Bone marrow (tissue), 2 donors: ENCODE measurements at places on chromosomes 5 and 9.

DNA sequence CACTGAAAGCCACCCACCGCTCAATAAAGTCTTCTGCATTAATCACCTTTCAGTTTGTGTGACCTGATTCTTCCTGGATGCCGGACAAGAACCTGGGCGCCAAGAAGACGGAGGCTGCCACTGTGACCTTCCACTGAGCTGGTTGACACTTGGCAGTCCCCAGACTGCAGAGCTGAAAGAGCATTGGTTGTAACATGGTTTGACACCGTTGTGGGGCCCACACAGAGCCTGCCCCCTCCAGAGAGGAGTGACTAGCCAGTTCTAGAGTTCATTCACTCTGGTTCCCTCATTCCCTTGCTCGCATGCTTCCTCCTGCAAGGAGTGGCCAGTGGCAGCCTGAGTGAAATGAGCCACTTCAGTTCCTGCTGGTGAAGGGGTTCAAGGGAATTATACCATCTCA, 86.2 kb upstream of the ANXA1 start:
- DNase-seq: no peak

- no peak for DNase-seq
Measured at GRCh38 chr5:16508730-16509531, 43.3 kb upstream of the ZNF622 start.

DNA sequence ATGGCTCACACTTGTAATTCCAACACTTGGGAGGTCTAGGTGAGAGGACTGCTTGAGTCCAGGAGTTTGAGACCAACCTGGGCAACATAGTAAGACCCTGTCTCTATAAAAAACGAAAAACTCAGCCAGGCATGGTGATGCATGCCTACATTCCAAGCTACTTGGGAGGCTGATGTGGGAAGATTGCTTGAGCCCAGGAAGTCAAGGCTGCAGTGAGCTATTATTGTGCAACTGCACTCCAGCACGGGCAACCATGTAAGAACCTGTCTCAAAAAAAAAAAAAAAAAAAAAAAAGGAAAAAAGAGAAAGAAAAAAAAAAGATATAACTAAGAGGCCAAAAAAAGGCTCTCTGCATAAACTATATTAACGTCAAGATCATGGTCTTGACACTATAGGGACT, 27.3 kb downstream of the GIN1 start:
- no peak for DNase-seq

DNA sequence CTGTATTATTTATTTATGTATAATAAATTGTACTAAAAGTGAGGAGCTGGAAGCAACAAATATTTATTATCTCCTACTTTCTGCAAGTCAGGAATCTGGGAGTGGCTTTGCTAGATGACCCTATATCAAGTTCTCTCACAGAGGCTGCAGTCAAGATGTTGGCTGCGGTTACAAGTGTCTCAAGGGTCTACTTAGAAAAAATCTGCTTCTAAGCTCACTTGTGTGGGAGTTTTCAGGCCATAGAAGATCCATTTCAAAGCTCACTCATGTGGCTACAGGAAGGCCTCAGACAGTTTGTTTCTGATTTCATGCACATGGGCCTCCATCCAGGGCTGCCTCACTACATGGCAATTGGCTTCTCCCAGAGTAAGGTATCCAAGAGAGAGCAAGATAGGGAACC, 551.1 kb downstream of the CAAP1 start:
- no peak for DNase-seq

- DNase-seq: no peak
Measured at GRCh38 chr5:72438141-72438540, 69.1 kb downstream of the ZNF366 start.

GRCh38 chr5:17989036-17989435, 354.8 kb downstream of the TAF11L14 start:
- DNase-seq: no peak

- DNase-seq: no peak
Measured at GRCh38 chr9:107502464-107502863, 12.9 kb upstream of the KLF4 start.

GRCh38 chr5:102670224-102670836, 84.8 kb upstream of the PAM start:
- no peak for DNase-seq

GRCh38 chr5:7917130-7918123, 48.5 kb downstream of the MTRR start:
- DNase-seq: no peak

DNA sequence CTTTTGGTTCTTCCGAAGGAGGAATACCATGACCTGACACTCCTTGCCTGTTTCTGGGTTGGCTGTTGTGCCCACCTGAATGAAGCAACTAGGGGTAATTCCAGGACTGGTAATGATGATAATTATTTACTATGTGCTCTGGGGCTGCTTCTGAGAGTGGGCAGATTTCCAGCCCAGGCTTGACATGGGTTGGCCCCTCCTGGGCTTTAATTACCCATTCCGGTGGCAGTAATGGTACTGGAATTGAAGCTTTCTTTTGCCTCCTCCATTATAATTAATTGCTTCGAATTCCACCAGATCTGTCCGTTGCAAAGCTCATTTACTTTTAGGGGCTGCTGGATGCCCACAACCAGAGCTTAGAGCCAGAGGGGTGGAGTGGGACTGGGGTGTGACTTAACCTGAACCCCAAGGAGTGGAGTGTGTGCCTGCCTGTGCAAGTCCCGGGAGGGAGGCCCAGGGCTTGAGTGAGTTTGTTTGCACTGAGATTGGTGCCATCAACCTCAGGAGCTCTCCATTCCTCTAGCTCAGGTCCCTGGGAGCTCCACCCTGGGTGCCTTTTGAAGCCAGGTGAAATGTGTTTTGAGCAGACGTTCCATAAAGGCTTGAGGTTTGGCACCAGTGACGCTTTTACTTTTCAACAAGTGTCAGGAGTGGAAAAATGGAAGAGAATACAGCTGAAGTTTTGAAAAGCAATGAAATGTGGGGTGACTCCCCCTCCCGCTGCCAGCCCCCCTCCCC, 214.6 kb downstream of the PDZD2 start:
- DNase-seq: no peak

GRCh38 chr5:51652980-51653379, 269.7 kb downstream of the ISL1 start:
- DNase-seq: no peak

DNA sequence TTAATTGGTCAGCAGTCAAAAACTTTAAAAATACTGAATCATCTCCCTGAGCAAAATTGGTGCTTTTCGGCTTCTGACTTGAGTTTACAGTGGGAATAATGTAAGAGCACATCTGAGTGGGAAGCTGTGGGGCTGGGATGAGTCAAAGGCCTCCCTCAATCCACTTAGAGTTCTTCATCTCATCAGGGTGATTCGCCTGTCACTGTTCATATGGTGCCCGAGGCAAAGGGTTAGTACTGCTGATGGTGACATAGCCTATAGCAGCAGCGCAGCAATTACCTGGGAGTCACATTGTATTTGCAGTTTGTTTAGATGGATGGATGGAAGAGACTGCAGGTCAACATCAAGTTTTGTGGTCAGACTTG, 113.8 kb upstream of the ZNF608 start:
- DNase-seq: no peak

DNA sequence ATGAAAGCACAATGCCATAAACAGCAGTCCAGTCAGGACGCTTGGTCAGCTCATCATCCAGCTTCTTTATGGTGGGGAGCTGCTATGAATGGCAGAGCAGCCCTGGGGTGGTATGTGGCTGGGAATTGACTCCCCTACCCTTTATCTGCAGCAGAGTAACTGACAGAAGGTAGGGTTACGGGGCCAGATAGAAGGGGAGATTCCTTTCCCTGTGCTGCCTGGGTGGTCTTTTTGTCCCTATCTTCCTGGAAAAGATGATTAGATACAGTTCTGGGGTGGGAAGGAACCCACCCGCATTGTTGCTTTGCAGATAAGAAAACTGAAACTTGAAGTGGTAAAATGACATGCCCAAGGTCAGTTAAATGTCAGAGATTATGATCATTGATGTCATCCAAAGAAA, 405.5 kb downstream of the ARHGEF28 start:
- no peak for DNase-seq

DNA sequence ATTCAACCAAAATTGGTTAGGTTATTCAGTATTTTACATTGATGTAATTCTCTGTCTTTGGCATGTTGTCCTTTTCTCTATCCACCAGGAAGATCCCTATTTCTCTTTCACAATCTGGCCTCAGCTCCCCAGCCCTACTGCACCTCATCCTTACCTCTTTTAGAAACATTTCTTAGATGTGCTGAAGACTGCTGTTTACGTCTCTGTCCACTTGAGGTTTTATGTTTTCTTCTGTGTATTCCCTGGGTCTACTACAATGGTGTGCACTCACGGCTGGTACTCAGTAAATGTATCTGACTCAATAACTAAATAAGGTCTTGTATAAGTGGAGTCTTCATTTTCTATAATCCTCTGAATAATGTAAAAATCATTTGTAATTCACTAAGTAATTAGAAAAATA, 822.7 kb downstream of the DTWD2 start:
- DNase-seq: no peak

GRCh38 chr5:24391816-24392215, 253.0 kb downstream of the CDH10 start:
- no peak for DNase-seq

- DNase-seq: no peak
Measured at GRCh38 chr5:38509185-38509584, 47.3 kb downstream of the LIFR start.
